Left kidney (tissue), 8 donors: ENCODE measurements at places on chromosomes 7 and 10. TPM values are rescaled to one million over a fixed set of nuclear protein-coding genes. Genes with fewer than 3 reads are reported as not detected.

- no peak for DNase-seq
These were observed 65.8 kb downstream of the SORCS3 start for GRCh38 chr10:104706886-104707285.

PGAM2 gene
- polyA plus RNA-seq: 1.1 TPM

IFIT5 gene
- 16.1 TPM for polyA plus RNA-seq

DNA sequence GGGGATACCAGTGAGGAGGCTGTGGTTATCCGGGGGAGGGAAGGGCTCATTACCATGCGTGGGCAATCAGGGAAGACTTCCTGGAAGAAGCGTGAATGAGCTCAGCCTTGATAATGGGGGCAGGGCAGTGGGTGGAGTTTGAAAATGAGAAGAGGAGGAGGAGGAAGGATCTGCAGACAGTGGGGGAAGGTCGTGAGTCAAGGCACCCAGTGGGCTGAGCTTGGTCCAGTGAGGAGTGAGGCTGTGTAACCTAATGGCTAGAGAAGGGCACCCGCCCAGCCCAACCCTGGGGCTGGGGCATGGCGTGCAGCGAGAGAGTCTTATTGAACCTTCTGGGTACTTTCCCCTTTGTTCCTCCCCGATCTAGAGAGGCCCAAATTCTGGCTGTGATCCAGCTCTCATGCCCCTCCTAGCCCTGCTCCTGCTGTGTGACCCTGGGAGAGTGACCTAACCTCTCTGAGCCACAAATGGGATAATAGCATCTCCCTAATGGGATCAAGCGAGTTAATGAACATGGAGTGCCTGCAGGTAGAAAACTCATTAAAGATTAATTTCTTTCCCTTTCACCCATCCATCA, 31.5 kb downstream of the CLIP2 start:
- no peak for DNase-seq

DNA sequence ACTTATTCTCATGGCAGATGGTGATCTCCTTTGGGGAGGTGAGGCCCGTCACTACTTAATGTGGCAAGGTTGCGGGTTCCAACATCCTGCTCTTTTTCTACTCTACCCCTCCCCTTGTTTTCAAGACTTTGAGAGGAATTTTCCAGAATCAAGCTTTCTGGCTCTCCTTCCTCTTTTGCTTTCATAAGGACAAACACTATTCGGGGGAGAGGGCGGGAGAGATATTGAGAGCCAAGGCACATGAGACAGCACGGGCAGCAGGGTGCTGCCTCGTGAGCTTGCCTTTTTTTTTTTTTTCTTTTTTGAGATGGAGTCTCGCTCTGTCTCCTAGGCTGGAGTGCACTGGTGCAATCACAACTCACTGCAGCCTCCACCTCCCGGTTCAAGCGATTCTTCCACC, 6.9 kb upstream of the PFKFB3 start:
- DNase-seq: no peak

DNA sequence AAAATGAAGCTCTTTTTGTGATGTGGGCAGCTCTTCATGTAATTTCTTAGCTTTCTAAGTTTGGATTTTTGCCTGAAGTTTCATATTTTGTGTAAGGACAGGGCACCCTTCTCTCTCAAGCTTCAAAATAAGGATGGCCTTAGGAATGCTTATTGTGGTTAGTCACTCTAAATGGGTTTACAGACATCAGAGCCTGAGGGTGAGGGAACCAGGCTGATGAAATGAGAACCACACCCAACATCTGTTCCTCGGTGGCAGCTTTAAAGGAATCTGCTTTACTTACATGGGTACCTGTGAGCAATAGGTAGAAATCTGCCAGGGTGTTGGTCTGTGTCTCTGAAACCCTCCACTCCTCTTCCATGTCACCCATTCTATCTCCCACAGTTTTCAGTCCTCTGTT, 174.3 kb downstream of the EMX2 start:
- no peak for DNase-seq

DNA sequence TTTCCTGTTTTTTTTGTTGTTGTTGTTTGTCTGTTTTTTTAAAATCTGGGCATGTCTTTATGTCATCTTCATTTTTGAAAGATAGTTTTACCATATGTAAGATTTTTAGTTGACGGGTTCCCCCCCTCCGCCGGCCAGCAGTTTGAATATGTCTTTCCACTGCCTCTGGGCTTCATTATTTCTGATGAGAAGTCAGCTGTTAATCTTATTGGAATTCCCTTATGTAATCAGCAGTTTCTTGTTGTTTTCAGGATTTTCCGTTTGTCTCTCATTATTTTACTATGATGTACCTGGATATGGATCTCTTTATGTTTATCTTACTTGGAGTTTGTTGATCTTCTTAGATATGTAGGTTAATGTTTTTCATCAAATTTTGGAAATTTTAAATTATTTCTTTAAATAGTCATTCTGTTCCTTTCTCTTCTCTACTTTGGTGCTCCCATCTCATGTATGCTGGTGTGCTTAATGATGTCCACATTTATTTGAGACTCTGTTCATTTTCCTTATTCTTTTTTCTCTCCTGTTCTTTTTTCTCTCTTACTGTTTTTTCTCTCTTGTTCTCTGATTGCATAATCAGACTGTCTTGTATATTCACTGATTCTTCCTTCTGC, 9.7 kb downstream of the EXOC6 start:
- no peak for DNase-seq

EPHB6 gene
- polyA plus RNA-seq: 18.0 TPM

- no peak for DNase-seq
These were observed 505.1 kb downstream of the INHBA start for GRCh38 chr7:41197769-41198168.
